ACHN (cell line): ENCODE measurements at places on chromosomes 13 and 19.

DNA sequence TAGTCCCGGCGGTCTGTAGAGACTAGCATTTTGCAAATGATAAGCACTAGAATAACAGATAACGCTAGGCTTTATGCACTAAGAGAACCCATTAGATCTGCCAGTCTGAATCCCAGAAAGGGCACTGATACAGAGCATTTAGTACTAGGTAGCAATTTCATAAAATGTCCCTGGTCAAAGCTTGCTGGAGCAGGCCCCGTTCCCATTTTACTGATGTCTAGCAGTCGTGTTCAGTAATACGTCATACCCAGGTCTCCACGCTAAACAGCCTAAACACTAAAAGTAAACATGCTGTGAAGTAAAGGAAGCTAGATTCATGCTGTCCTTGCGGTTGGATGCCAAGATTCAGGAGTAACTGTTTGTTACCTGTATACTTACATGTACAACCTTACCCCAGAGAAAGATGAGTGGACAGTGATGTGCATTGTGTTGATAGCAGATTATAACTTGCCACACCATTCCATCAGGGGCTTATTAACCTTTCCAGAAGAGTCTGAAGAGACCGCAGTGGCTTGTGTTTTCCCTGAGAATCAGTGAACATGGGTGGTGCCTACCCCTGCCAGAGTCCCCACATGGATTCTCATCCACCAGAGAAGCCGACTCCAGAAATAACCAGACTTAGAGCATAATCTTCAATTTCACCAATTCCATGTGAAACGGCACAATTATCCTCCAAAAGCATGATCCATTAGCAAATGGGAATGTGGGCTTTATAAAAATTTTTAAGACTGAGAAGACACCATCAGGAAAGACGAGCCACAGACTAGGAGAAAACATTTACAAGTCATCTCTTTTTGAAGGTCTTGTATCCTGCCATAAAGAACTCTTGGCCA is 3.4 kb upstream of the RPS11 start:
- no peak for DNase-seq

DNA sequence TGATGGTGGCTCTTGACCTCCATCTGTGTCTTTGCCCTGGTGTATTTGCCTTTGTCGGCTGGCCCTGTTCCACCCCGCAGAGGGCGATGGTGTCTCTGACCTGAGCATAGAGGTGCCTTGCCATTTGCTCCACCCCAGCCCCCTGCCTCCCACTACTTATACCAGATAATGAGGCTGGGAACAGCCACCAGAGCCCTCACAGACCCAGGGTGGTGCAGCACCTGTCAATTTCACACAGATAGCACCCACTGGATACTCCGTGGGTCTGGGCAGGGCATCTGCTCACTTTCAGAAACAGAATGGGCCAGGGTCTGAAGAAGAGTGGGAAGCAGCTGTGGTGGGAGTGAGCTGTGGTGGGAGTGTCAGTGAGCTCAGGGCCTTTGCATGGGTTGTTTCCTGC is 4.1 kb downstream of the ZNF536 start:
- no peak for DNase-seq

GRCh38 chr13:101453784-101454201 is 1.3 kb downstream of the ITGBL1 start:
- peak; percentile 44 for DNase-seq

DNA sequence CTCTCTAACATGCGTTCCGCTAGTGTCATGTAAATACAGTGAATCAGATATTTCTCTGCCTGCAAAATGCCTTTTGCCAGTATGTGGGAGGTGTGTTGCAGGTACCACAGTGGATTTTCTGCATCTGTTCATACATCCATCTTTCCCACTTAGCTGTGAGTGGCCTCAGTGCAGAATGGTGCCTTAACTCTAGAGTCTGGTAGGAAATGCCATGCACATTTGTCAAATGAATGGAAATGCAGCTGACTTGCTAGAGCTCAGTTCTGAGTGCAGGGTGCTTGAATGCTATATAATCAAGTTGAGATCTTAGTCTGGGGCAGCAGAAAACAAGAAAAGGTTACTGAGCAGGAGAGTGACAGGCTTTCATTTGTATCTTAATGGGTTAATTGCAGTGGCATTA is 68.2 kb downstream of the LRCH1 start:
- DNase-seq, result no peak

GRCh38 chr19:17685451-17686022 is 2.6 kb downstream of the UNC13A start:
- DNase-seq, result no peak

GRCh38 chr13:35140321-35140720 is 198.3 kb downstream of the NBEA start:
- no peak for DNase-seq

GRCh38 chr13:21395953-21396352 is 63.1 kb downstream of the ZDHHC20 start:
- DNase-seq, result no peak

DNA sequence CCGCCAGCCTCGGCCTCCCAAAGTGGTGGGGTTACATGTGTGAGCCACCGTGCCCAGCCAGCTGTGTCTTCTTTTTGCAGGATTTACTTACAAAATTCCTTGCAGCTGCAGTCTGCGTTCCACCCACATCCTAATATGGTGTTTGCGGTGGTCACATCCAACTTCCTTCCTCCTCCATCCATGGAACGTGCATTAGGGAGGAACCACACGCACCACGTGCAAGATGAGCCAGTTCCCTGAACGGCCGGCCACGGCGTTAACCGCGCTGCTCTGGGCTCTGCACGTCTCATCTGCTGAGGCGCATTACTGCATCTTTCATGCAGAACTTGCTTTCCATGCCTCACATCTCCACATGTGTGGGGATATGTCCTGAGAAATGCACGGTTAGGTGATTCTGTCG is 13.0 kb upstream of the SIGLEC11 start:
- no peak for DNase-seq

DNA sequence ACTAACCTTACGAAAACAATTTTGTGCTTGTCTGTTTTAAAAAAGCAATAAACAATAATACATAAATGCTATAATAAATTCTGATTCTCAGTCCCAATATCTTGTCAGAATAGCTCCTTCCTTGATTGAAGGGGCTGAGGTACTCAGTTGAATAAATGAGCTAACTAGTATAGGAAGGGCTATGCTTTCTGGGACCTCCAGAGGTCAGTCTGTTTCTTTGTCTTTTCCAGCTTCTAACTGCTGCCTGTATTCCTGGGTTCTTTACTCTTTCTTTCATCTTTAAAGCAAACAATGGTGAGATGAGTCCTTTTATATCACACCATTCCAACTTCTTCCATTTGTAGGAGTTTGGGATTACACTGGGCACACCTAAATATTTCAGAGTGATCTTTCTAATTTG is 1297.0 kb upstream of the ATXN8OS start:
- peak; percentile 6 for DNase-seq

DNA sequence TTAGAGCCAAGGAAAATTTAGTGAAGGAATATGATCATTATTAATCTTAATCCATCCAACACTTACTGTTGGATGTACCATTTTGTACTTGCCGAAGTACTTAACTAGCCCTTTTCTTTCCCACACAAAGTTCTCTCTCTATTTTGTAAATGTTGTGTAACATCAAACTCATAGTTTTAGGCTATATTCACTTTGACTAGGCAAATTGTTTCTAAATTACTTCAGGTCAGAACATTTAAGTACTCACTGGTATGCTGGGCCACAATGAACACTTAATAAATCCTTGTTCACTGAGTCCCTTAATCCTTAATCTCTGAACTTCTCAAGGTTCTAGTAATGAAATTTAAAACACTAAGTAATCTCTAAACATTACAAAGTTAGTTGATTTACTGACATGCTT is 49.3 kb upstream of the EEF1AKMT1 start:
- no peak for DNase-seq

GRCh38 chr13:52378312-52378711 is 27.7 kb downstream of the THSD1 start:
- no peak for DNase-seq

DNA sequence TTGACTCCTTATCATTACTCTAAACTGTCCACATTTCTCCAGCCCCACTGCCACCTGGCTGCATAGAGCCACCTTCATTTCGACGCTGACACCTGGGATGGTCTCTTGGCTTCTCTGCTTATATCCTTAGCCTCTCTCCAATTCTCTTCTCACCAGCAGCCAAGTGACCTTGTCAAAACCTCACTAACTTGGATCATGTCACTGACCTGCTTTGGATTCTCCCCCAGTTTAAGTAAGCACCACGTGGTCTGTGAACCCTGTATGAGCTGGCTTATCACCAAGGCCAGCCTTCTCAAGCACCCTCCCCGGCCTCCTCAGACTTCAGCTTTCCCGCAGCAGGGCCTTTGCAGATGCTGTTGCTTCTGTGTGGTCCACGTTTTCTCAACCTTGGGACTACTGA is 12.3 kb upstream of the GGACT start:
- DNase-seq, result no peak

GRCh38 chr13:77579959-77580358 is 44.5 kb downstream of the SCEL start:
- DNase-seq, result no peak

DNA sequence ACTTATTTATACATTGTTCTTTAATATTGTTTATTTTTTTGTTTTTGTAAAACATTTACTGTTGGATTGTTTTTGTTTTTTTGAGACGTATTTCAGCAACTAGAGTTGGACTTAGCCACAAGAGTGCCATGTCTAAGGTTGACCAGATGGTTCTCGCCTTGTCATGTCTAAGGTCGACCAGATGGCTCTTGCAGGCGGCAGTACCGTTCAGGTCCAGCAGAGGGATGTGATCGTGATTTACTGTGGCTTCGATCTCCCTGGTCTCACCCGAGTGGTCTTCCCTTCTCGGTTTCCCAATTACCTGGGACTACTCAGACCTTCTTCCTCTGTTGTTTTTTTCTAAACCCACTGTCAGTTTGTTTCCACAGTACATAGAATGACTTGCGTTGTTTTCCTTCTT is 1438.6 kb downstream of the UQCRFS1 start:
- peak; percentile 23 for DNase-seq

GRCh38 chr19:32570081-32570785 is 10.8 kb upstream of the PDCD5 start:
- peak; percentile 60 for DNase-seq

DNA sequence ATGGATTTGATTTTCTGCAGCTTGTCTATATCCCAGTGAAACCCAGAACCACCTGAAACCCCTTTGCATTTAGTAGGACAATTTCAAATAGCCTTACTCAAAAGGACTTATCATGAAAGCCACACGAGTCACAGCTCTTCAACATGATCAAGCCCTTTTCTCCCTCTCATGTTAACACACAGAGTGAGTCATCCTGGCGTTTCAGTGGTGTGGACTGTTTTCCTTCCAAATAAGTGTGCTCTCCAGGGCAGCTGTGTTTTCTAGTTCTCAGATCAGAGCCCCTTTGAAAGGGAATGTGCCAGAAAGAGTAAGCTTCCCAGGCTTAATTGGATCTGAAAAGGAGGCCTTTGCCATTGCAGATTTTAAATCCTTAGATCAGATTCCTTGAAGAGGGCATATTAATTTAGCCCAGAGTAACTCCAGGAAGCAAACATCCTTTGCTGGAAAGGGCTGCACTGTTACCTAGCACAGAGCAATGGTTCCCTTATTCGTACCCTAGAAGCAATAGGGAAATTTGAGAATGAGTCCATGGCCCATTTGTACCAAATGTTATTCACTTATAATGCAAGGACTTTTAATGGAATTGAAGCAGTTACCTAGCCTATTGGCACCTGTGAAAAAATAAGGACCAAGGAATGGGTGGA is 51.3 kb downstream of the ERICH6B start:
- no peak for DNase-seq

DNA sequence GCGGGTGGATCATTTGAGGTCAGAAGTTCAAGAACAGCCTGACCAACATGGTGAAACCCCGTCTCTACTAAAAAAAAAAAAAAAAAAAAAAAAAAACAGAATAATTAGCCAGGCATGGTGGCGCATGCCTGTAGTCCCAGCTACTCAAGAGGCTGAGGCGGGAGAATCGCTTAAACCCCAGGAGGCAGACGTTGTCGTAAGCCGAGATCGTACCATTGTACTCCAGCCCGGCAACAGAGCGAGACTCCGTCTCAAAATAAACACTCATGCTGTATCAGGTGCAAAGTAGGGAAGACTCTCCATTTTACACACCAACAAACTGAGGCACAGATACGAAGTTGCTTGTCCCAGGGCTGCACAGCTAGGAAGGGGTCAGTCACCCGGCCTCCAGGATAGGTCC is 15.6 kb downstream of the TLE6 start:
- no peak for DNase-seq

DNA sequence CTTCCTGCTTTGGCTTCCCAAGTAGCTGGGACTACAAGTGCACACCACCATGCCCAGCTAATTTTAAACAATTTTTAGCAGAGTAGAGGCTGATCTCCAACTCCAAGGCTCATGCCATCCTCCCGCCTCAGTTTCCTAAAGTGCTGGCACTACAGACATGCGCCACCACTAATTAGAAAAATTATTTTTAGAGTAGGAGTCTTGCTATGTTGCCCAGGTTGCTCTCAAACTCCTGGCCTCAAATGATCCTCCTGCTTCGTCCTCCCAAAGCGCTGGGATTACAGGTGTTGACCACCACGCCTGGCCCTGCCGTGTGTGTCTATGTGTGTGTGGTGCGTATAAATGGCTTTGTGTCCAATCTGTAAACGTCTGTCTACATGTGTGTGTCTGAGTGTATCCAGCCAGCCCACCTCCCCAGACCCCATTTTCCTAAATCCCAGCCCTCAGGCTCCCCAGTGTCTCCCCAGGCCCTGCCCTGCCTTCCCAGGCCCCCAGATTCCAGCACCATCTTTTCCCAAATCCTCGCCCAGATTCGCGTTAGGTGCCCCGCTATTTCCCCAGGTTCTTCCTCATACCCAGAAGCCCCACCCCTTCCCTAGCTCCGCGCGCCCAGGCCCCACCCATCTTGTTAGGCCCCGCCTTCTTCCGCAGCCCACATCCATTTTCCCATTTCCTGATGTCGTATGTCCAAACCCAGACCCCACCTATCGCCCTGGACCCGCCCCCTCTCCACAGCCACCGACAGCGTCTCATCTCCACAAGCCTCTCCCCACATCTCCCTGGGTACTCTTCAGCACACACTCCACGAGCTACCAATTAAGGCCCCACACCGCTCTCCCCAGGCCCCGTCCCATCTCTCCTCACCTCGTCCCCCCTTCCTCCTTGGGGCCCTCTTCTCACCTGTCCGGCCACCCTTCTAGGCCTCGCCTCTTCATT is 24.9 kb downstream of the SLC8A2 start:
- DNase-seq, result no peak

DNA sequence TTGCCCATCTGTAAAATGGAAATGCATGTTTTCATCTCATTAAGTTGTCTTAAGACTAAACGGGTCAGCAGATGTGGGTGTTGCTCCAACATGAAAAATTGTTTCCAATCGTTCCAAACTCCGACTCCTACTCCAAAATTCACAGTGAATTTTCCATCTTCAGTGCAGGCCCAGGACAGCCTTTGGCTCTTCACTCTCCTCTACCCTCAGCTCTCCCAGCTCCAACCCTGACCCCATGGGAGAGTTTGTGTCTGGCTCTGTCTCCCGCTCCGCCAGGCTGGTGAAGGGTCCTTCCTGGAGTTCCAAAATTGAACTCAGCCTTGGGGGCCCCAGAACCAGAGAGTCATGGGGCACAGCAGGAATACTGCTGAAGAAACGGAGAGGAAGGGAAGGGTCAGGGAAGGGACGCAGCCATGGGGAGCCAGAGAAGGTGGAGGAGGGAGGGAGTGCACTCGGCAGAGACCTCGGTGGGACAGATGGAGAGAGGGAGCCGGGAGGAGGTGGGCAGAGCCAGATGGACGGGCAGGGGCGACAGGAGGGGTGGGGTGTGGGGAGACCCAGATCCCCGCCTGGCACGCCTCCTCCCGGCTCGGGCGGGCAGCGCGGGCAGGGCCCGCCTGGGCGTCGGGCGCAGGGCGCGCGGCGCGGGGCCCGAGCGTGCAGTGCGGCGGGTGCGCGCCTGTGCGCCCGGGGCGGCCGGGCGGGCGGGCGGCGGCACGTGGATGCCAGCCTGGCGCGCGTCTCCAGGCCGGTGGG is 45.6 kb downstream of the CELF5 start:
- DNase-seq, result no peak

- no peak for DNase-seq
Measured at GRCh38 chr13:59424661-59425060, 739.1 kb downstream of the DIAPH3 start.
